ENCODE measurements at places on chromosomes 16 and 17. TPM values are rescaled to one million over a fixed set of nuclear protein-coding genes. Genes with fewer than 3 reads are reported as not detected.

Gene SNX11
- total RNA-seq = 21.7 TPM

Gene TRAP1
- total RNA-seq = 145 TPM

Gene TENT4B
- 12.1 TPM for total RNA-seq

Gene KRTAP4-4
- not detected for total RNA-seq

Gene WWP2
- 30.4 TPM for total RNA-seq

Gene OR2C1
- not detected for total RNA-seq

Gene KRT36
- not detected for total RNA-seq

Gene CAPNS2
- total RNA-seq = 0.32 TPM

Gene ICAM2
- total RNA-seq = not detected

Gene MMP28
- total RNA-seq = 22.3 TPM

Gene TP53TG3D
- not detected for total RNA-seq

Gene PABPN1L
- total RNA-seq = not detected

Gene PRR11
- total RNA-seq = 35.7 TPM

Gene ITGAX
- 1.2 TPM for total RNA-seq

Gene AHSP
- total RNA-seq = not detected

Gene MT1A
- not detected for total RNA-seq

Gene SLC5A10
- total RNA-seq = 0.16 TPM

Gene CCDC200
- total RNA-seq = not detected

Gene ZNF276
- 33.6 TPM for total RNA-seq

Gene TNS4
- 522 TPM for total RNA-seq

Gene MMP25
- total RNA-seq = 0.26 TPM

Gene SLC16A11
- not detected for total RNA-seq

Gene TNFRSF17
- total RNA-seq = not detected

Gene PAM16
- 71.8 TPM for total RNA-seq

Gene PTX4
- not detected for total RNA-seq

Gene HBA1
- 2.2 TPM for total RNA-seq

Gene RUNDC3A
- 1.0 TPM for total RNA-seq

Gene CFAP52
- total RNA-seq = not detected

Gene COG4
- total RNA-seq = 62.2 TPM

Gene LITAFD
- total RNA-seq = not detected

Gene SLC5A11
- not detected for total RNA-seq

Gene HOXB1
- total RNA-seq = not detected

Gene KRT14
- 696 TPM for total RNA-seq

Gene PIEZO1
- 193 TPM for total RNA-seq

Gene C17orf50
- not detected for total RNA-seq

Gene KCNJ16
- total RNA-seq = not detected

Gene ZNF200
- total RNA-seq = 6.6 TPM

Gene CDC27
- 141 TPM for total RNA-seq

Gene TANC2
- total RNA-seq = 115 TPM

Gene PMFBP1
- total RNA-seq = 1.4 TPM

Gene ANKFY1
- 42.8 TPM for total RNA-seq

Gene XYLT1
- total RNA-seq = not detected

Gene TNP2
- total RNA-seq = not detected

Gene KRTAP9-2
- not detected for total RNA-seq

Gene RAB37
- total RNA-seq = not detected

Gene TELO2
- 27.7 TPM for total RNA-seq

Gene CIITA
- not detected for total RNA-seq

Gene CCL7
- total RNA-seq = not detected

Gene PROCA1
- 1.1 TPM for total RNA-seq

Gene PRDM7
- total RNA-seq = not detected

Gene PLCG2
- total RNA-seq = 5.2 TPM

Gene ITGB4
- 727 TPM for total RNA-seq
